MCF 10A (cell line): ENCODE measurements at places on chromosomes 5 and 9. TPM values are rescaled to one million over a fixed set of nuclear protein-coding genes. Genes with fewer than 3 reads are reported as not detected.
A peak's percentile ranks its signal among the peaks of the same experiment; 100 is the strongest.

PCDHA9 gene
- 0.25 and 0.28 TPM in 2 replicates for total RNA-seq

DNAJA1 gene
- total RNA-seq = 58.2 and 82.7 TPM in 2 replicates

LECT2 gene
- not detected in 2 replicates for total RNA-seq

NUTM2G gene
- not detected in 2 replicates for total RNA-seq

TTC16 gene
- total RNA-seq = 0.19 and 0.32 TPM in 2 replicates

LHX3 gene
- 0.22 and 0.26 TPM in 2 replicates for total RNA-seq

- H3K4me3 ChIP-seq = no peak overlapping the region
- no peak for DNase-seq
- H3K4me1 ChIP-seq = peaks cover 12% of the 10 kb centered on the region
- H3K27ac ChIP-seq = no peak overlapping the region
- no peaks in the 10 kb centered on the region for H3K27me3 ChIP-seq
Measured at GRCh38 chr9:92989561-92989960, 42.2 kb downstream of the FGD3 start.

DNA sequence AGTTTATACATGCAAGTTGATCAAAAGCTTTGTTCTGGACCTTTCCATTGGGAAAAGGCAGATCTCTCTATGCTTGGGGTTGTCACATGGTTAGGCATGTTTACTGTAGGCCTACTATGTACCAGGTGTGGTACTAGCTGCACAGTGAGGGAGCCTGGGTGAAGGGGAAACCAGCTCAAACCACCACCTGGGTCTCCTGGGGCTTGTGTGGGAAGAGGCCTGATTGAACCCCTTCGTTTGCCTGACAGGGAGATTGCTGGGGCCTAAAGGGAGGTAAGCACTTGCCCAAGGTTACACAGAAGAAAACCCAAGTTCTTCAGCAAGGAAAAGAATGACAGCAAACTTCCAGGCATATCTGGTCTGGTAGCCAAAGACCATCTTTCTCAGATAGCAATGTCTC is 145.9 kb downstream of the MELK start:
- H3K36me3 ChIP-seq = no peaks in the 10 kb centered on the region
- H3K27ac ChIP-seq = no peak overlapping the region
- peaks cover 70% of the 10 kb centered on the region for H3K27me3 ChIP-seq
- H3K4me1 ChIP-seq = no peaks in the 10 kb centered on the region

GRCh38 chr9:123445981-123446610 is 90.1 kb downstream of the CRB2 start:
- H3K27me3 ChIP-seq = no peaks in the 10 kb centered on the region
- H3K4me1 ChIP-seq = no peaks in the 10 kb centered on the region
- peaks cover 6% of the 10 kb centered on the region for H3K36me3 ChIP-seq
- no peak overlapping the region for H3K27ac ChIP-seq
- peak; percentile 23 for DNase-seq

DNA sequence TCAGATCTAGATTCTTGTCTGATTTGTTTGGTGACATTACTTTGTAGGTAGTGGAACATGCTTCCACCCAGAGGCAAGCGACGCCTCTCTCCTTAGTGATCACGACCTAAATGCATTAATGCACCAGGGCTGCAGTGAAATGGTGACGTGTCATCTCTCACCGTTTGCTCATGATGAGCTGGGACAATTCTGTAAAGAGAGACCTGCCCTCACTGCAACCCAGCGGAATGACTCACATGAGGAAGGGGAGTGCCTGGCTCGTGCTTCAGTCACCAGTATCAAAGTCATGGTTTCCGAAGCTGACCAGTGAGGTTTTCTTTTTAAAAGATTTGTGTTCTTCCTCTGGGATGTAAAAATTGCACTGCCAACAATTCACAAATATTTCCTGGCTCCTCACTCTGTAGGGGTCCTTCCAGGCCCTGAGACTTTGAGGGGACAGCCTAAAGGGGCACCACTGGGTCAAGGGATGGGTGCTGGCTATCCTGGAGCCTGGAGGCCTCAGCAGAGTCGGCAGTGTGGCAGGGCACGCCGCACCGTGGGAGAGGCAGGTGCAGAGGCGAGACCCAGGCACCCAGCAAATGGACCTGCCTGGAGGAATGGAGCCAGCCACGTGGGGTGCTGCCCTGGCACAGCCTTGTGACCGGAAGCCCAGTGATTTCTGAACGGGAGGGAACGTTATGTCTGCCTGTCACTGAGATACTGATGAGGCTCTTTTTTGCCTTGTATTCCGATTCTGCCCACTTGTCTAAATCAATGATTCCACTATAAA is 17.3 kb downstream of the QSOX2 start:
- H3K36me3 ChIP-seq = peaks cover 35% of the 10 kb centered on the region
- DNase-seq = peak; percentile 78
- H3K4me1 ChIP-seq = peaks cover 14% of the 10 kb centered on the region

DNA sequence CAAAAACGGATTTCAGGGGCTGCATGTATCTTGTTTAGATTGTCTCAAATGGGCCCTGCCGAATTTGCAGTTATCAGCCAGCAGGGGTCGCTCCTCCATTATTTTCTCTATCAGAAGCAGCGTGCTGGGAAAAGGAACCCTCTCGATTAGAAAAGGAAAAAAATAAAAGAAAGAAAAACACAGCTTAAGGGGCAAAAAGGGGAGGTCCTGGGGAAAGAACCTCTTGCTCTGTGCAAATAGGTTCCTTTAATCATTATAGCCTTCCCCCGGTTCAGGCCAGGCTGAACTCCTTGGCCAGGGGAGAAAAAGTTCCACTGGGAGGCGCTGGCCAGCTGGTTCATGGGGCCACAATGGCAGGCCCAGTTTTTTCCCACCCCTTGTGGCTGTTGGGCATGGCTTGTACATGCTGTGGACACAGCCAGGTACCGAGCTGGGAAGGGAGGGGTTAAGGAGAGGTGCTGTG is 25.0 kb upstream of the CAPSL start:
- H3K27me3 ChIP-seq = peaks cover 54% of the 10 kb centered on the region
- H3K4me1 ChIP-seq = no peaks in the 10 kb centered on the region
- H3K27ac ChIP-seq = no peak overlapping the region

DNA sequence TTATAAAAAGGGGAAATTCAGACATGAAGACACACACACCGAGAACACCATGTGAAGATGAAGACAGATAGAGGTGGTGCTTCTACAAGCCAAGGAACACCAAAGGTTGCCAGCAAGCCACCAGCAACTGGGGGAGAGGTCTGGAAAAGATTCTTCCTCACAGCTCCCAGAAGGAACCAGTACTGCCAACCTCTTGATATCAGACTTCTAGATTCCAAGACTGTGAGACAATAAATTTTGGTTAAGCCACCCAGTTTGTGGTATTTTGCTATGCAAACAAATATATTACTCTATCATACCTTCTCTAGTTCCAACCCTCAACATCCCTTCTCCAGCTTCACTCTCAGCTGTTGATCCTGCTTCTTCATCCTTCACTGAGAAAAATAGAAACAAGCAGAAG is 451.1 kb downstream of the EBF1 start:
- no peak overlapping the region for H3K4me3 ChIP-seq
- H3K4me1 ChIP-seq = no peaks in the 10 kb centered on the region
- no peaks in the 10 kb centered on the region for H3K36me3 ChIP-seq
- H3K27ac ChIP-seq = no peak overlapping the region

GRCh38 chr9:98067184-98067583 is 10.7 kb downstream of the NANS start:
- DNase-seq = no peak
- H3K4me1 ChIP-seq = no peaks in the 10 kb centered on the region
- H3K27me3 ChIP-seq = no peaks in the 10 kb centered on the region
- no peak overlapping the region for H3K27ac ChIP-seq
- H3K36me3 ChIP-seq = peaks cover 63% of the 10 kb centered on the region

DNA sequence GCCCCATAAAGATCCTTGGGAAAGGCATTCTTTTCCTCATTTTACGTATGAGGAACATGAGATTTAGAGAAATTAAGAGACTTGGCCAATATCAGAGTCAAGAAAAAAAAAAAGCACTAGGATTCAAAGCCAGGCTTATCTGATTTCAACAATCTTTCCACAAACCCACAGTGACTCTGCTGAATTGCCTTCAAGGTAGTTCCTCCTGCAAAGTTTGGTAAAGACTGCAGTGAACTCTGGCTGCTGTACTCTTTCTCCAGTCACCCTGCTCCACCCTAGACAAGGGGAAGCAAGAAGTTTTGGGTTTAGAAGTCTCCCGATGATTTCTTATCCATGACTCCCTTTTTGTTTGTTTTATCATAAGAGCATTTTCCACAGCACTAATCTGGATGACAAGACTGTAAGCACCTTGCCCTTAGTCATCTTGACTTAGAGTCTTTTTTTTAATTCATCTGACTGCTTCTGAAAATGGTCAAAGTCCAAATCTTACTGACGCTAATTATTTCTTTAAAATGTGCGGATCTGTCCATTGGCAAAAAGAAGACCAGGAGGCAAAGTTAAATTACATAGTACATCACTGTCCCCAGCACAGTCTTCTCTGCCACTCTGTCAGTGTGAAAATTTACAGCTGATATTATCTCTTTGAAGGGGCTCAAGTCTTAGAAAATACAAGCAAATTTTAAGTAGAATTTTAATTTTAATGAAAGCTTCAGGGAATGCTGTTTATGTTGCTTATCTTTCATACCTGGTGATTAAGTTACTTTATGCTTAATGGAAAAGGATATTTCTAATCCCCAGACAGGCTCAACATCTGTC is 180.1 kb downstream of the TTLL11 start:
- peaks cover 9% of the 10 kb centered on the region for H3K36me3 ChIP-seq
- H3K27ac ChIP-seq = no peak overlapping the region
- peaks cover 8% of the 10 kb centered on the region for H3K4me1 ChIP-seq
- H3K4me3 ChIP-seq = no peak overlapping the region

- DNase-seq = no peak
- H3K4me1 ChIP-seq = no peaks in the 10 kb centered on the region
- no peak overlapping the region for H3K27ac ChIP-seq
- no peak overlapping the region for H3K4me3 ChIP-seq
Measured at GRCh38 chr5:36581070-36581469, 25.3 kb upstream of the SLC1A3 start.

- peaks cover 6% of the 10 kb centered on the region for H3K36me3 ChIP-seq
- H3K4me3 ChIP-seq = no peak overlapping the region
- H3K4me1 ChIP-seq = peaks cover 55% of the 10 kb centered on the region
Measured at GRCh38 chr5:96080557-96080956, 118.9 kb upstream of the ELL2 start.

GRCh38 chr9:90915693-90916092 is 114.1 kb downstream of the SYK start:
- H3K27me3 ChIP-seq = no peaks in the 10 kb centered on the region
- peak; percentile 54 for DNase-seq

GRCh38 chr5:140148508-140148907 is 22.8 kb downstream of the IGIP start:
- H3K27me3 ChIP-seq = no peaks in the 10 kb centered on the region
- no peaks in the 10 kb centered on the region for H3K36me3 ChIP-seq
- H3K4me1 ChIP-seq = no peaks in the 10 kb centered on the region
- no peak for DNase-seq
- no peak overlapping the region for H3K4me3 ChIP-seq
- no peak overlapping the region for H3K27ac ChIP-seq

- H3K27me3 ChIP-seq = no peaks in the 10 kb centered on the region
- no peak overlapping the region for H3K4me3 ChIP-seq
- DNase-seq = no peak
- no peak overlapping the region for H3K27ac ChIP-seq
- H3K36me3 ChIP-seq = peaks cover 7% of the 10 kb centered on the region
Measured at GRCh38 chr5:61532983-61533382, 200.9 kb downstream of the ZSWIM6 start.

DNA sequence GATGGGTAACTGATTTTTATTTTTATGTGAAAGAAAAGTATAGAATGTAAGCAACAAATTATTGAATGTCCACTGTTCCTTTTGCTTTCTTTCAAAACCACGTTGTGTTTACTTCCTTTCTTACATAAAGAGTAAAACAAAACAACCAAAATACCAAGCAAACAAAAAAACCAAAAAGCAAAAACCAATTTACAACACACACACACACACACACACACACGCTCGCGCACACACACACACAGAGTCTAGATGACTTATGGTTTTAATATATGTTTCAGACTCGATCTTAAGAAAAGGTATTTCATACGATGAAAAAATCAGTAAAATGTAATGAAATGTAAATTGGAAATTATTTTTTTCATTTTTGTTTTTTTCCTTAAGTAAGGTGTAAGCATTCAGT is 80.3 kb downstream of the ADGRV1 start:
- no peak for DNase-seq
- H3K27me3 ChIP-seq = peaks cover 57% of the 10 kb centered on the region
- no peaks in the 10 kb centered on the region for H3K36me3 ChIP-seq
- H3K4me3 ChIP-seq = no peak overlapping the region
- H3K4me1 ChIP-seq = no peaks in the 10 kb centered on the region

DNA sequence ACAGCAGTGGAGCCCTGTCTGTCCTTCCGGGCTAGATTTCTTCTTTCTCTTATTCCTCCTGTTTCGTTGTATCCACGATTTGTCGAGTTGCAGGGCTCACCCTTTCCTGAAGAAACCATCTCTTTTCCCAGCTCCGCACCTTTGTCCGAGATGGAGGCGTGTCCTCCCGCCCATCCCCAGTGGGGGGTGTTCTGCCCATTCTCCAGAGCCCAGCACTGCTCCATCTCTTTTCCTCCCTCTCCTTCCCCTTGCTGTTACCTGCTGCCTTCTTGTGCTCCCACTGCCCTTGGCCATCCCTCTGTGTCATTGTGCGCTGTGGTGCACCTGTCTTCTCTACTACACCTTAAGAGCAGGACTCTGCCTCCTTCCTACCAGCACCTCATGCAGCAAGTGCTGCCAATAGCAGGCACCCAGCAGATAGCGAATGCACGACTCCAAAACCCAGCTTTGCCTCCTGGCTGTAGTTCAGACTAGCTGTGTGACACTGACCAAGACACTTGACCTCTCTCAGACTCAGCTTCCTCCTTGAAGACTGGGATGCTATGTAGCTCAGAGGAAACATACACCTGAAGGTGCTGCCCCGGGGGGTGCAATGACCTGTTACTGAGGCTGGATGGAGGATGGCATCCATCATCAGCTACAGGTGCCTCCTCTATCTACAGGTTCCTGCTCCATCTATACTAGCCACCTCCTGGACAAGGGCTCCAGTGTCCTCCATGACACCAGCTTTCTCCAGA is 8.9 kb downstream of the OR13J1 start:
- H3K36me3 ChIP-seq = peaks cover 4% of the 10 kb centered on the region
- no peak overlapping the region for H3K4me3 ChIP-seq
- H3K27ac ChIP-seq = no peak overlapping the region

- no peaks in the 10 kb centered on the region for H3K27me3 ChIP-seq
- H3K4me1 ChIP-seq = peaks cover 19% of the 10 kb centered on the region
- DNase-seq = peak; percentile 56
- H3K36me3 ChIP-seq = no peaks in the 10 kb centered on the region
- H3K4me3 ChIP-seq = no peak overlapping the region
- no peak overlapping the region for H3K27ac ChIP-seq
Measured at GRCh38 chr5:23029290-23029689, 176.1 kb upstream of the CDH12 start.
